Right lobe of liver (tissue), 6 donors: ENCODE measurements at places on chromosomes 1 and 21. TPM values are rescaled to one million over a fixed set of nuclear protein-coding genes. Genes with fewer than 3 reads are reported as not detected.

GRCh38 chr1:205519541-205520131 lies 15.2 kb downstream of the CDK18 start:
- no peak for DNase-seq

The HOOK1 gene
- total RNA-seq = 24.8 TPM

DNA sequence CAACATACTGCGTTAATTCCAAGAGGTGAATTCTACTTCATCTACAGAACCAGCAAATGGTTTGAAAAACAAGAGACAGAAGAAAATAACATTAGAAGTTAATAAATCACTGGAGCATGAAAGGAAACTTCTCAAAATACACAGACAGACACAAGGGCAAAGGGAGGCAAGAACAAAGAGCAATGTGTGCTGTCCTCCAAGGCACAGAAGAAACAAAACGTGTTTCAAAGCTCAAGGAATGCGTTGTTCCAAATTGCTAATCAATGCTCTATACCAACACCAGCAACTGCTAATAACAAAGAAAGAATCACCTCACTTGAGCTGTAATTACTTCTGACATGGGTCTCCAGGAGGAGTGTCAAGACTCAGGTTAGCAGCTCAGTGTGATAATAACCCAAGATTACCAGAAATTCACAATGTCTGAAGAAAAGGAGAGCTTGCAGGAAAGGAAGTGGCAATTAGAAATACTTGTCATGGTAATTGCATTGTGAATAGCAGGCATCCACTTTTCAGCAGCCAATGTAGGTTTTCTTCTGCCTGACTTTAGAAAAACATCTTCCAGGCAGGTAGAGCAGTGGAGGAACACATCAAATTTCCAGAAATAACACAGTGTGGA lies 175.4 kb downstream of the SEC16B start:
- DNase-seq = no peak

DNA sequence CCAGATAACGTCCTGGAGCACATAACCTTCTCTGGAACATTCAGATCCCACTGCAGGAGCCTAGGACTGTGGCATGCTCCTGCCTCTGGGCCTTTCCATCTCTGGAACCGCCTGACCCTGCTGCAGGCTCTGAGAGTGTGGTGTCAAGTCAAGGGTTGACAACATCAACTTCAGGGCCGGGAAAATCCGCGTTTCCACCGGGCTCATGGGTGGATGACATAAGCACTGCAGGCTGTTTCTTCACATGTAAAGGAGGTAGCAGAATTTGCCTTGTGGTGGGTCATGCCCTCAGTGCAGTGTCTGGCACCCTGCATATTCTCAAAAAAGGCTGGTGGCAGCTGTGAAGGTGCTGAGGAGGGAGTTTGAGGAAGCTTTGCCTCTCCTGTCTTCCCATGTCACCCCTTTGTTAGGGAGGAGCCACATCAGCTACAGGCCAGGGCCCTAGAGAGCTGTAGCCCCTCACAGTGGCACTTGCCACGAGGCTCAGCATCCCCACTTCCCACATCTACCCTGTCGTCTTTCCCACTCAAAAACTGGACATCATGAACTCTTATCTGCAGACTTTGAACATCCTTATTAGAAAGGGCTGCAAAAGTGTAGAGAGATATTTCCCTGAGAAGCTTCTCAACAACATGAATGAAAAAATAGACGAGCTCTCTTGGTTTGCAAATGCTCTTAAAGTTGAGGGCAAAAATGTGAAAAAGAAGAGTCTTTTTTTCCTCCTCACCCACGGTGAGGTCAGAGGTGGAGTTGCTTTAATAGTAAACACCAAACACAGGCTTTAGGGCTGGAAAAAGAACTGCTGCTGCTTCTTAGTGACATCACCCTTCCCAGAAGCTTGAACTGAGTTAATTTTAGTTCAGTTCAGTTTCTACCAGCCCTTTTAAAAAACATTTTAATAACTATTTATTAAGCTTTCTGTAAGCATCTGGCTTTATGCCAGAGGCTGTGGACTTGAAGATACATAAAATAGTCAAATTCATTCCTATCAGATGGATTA lies 121.3 kb downstream of the HUNK start:
- no peak for DNase-seq

GRCh38 chr1:101496109-101496508 lies 259.3 kb downstream of the S1PR1 start:
- no peak for DNase-seq

The ERI3 gene
- 25.3 TPM for total RNA-seq

The INKA2 gene
- 1.7 TPM for total RNA-seq

DNA sequence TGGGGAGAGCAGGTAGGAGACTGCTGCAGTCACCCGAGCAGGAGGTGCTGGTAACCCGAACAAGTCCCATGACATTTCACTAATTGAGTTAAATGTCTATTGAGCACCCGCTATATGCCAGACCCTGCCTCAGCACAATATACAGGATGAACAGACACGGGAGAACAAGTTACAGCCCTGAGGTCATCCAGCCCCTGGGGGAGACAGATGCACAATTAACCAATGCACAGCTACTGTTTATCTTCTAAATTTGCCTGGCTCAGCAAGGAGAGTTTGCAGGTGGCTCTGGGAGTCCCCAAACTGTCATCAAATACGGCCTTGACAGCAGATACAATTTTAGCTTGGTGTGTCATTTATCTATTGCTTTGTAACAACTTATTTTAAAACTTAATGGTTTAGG lies 18.1 kb downstream of the CITED4 start:
- no peak for DNase-seq

DNA sequence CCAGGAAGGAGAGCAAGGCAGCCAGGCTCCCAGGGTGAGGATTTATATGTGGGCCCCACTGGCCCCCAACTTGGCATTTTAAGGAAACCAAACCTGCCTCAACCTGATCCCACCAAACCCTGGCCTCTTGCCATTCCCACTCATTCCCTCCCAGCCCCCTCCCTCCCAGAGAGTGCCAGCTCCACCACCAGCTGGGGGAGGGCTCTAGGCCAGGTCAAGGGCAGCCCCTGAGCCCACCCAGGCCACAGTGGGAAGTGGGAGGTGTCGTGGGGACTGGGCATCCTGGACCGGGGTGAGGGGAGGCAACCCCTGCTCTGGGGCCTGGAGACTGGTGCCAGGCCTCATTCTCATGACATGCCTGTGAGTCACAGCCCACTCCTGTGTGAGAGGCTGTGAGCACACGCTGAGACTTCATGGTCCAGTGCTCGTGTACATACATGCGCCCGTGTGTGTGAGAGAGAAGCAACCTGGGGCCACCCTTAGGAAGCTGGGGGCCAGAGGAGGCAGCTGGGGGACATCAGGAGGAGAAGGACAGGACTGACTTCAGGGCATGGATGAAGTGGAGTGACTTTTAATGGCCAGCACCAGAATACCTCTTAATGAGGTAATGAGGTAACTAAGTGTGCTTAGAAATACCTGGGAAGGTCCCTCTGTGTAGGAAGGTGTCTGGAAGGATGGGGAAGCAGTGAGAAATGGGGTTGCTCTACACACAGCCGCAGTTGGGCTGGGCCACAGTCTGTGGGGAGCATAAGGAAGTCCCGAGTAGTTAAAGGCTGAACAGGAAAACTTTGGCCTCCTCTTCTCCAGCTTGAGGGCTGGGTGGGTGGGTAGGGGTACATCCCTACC lies at the start of gene S100A2:
Gene S100A2, minus strand, starts transcription at position 316 of the 846 bp plus-strand sequence. CDS start 1,967 bp downstream, outside the sequence.
- peak; percentile 43 for DNase-seq

The LAMTOR5 gene
- total RNA-seq = 51.8 TPM

The MYCL gene
- 12.3 TPM for total RNA-seq

- DNase-seq = no peak
Observed at GRCh38 chr1:112356765-112357164, 39.2 kb upstream of the CTTNBP2NL start.

DNA sequence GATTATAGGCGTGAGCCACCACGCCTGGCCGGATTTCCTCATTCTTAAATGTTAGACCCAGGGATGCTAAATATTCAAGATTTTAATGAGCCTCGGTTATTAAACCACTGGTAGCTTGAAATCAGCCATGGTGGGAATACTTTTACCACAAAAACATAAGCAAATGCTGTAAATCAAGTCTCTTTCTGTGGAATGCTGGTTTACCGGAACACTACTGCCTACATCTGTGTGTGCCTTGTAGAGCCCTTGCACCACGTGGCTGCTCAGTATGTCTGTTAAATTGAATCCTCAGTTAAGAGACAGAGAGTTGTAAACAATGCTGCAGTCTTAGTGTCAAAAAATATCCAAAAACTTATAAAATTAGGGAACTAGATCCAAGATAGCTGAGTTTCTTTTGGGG lies 26.8 kb upstream of the CNN3 start:
- no peak for DNase-seq

DNA sequence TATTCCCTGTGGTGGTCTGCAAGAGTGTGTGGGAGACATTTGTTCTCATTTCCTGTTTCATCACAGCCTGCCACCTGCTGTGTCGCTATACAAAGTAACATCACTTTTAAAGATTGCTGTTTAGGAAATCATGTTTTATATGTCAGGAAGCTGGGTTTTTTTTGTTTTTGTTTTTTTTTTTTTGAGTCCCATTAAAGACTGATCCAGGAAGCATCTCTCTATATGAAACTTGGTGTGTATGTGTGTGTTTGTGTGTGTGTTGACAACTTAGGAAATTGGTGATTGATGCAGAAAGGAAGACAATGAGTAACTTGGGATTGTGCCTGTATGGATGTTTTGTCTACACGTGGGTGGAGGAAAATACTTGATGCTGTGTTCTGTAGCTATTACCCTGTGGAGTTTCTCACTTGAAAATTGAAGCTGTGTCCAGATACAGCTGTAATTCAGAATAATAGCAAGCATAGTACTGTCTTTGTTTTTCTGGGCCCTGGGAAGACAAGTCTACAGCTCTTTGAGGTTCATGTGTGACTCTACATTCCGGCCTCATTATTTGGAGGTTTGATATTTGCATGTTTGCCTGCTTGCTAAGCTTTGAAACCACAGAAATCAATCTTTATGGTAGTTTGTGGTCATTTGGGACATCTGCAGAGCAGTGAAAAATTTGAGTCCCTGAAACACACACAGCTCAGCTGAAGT lies 47.9 kb downstream of the LAMC1 start:
- DNase-seq = no peak

The DDR2 gene
- 4.4 TPM for total RNA-seq
